HT1080 (cell line): ENCODE measurements at places on chromosomes 6 and 20. TPM values are rescaled to one million over a fixed set of nuclear protein-coding genes. Genes with fewer than 3 reads are reported as not detected.

Gene PLA2G7
- total RNA-seq, result not detected in 2 replicates

Gene VSX1
- total RNA-seq, result not detected in 2 replicates

Gene SEMG1
- not detected in 2 replicates for total RNA-seq

- DNase-seq, result no peak
These were observed 163.3 kb downstream of the SOBP start for GRCh38 chr6:107653183-107653580.

- DNase-seq, result no peak
These were observed 620 bp downstream of the TJAP1 start for GRCh38 chr6:43478008-43478372.

DNA sequence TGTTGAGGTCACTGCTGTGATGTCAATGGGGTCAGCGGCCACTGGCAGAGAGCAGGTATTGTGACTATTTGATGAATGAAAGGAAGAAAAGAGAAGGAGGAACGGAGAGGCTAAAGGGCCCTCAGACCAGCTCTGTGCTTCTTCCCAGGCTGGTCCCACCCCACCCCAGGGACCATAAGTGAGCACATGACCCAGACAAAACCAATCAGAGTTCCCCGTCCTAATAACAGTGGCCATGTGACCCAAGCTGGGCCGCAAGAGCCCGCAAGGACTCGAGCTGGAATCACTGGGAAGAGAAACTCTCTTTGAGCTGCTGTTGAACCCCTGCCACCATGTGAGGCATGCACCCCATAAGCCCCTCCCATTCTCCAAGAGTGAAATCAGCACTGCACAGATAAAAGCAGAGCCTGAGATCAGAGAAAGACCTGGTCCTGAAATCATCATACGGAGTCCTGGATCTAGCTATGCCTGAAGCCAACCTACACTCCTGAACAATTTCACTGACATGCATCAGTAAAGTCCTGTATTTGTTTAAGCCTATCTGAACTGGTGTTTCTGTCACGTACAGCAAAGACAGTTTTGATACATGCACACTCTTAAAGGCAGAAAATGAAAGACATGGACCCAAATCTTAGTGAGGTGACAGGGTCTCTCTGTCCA lies 90.2 kb downstream of the PREX1 start:
- no peak for DNase-seq

DNA sequence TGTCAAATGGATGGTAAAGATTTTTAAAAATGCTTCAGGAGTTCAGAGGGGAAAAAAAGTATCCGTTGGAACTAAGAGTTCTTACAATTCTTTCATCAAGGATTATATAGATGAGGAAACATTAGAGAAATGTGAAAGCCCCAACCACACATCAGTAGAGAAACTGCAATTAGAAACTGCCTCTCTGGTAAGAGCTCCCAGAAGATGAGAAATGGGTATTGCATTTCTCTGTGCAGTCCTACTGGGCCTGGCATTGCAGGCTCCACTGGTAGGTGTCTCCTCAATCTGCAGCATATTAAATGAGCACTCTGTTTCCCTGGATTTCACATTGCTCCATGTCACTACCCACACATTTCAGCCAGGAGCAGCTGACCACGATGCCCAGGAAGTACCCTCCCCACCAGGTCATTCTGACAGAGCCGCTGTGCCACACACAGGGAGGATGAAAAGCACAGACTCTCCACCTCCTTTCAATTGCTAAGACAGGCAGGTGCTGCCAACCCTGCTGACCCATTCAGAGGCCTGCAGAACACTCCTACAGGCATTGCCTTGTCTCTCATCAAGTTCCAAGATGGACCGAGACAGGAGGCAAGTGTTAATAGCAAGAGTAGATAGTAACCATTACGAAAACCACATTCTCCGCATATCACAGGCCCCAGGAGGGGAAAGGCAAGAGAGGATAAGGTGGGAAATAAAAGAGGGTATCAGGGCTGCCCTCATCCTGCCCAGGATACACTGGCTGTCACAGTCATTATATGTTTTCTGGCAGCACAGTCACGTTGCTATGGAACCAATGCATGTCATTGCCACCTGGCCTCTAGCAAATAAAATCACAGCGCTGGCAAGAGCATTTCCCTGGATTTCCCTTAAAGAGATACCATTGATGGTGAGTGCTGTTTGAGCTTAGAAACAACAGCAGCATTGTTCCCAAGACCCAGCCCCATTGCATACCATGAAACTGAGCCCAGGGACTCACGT lies 241.7 kb downstream of the ATXN1 start:
- peak; percentile 23 for DNase-seq

DNA sequence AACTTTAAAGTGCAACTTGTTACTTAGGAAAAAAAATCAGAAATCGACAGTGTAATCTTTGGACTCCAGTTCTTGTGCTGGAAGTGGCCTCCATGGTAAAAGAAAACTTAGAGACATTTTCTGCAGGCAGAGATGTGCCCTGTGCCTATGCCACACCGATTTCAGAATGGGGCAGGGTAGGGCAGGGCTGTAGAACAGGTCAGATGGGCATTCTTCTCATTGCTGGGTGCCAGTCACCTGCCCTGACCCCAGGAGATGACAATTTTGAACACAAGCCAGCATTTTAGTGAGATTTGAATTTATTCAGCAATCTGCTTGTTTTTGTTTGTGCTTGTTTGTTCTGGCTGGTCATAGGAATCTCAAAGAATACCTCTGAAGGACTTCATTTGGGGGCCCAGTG lies 63.3 kb downstream of the SASH1 start:
- no peak for DNase-seq

DNA sequence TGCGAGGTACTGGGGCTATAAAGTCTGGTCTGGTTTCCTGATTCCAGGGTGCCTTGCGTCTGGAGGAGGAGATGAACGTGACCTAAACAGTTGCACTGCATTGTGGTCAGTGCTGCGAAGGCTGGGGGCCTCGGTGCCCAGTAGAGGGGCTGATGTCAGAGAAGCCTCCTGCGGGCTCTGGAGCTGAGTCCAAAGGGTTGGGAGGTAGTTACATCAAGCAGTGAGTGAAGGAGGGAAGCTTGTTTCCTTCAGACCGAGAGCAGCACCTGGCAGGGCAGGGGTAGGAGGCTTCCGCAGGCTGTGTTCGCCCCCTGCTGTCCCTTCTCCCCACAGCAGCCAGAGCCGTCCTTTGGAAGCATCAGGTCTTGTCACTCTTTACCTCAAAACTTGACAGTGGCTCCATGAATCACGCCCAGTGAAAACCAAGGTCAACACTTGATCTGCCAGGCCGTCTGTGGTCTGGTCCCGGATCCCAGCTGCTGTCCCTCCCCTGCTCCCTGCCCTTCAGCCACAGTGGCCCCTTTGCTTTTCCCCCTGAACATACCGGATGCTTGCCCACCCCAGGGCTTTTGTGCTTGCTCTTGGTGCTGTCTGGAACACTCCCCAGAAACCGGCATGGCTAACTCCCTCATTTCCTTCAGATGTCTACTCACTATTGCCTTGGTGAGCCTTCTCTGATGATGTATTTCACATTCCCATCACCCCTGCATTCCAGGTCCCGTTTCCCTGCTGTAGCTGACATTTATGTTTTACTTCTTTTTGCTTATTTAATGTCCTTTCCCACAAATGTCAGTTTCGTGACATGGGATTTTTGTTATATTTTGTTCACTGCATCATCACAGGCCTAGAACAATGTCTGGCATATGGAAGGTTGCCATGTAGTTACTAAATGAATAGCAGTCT lies 7.0 kb downstream of the DYNLRB1 start:
- peak; percentile 71 for DNase-seq

DNA sequence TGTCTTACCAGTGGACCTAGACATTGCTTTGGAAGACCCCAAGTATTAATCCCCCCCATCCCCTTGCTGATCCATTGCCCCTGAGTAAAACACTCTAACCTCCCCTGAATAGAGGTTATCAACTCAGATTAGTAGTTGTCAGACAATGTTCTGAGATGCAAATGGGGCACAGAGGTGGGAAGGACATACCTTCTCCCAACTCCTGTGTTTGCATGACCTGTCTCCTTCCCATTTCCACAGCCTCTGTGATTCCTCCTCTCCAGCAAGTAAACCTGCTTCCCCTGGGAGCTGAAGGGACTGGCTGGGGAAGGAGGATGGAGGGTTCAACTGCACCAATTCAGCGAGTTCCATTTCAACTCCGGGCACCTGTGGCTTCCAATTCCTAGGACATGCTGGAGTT lies 199.8 kb upstream of the SASH1 start:
- DNase-seq, result no peak

- no peak for DNase-seq
These were observed 17.8 kb downstream of the GRM4 start for GRCh38 chr6:34128045-34128444.

DNA sequence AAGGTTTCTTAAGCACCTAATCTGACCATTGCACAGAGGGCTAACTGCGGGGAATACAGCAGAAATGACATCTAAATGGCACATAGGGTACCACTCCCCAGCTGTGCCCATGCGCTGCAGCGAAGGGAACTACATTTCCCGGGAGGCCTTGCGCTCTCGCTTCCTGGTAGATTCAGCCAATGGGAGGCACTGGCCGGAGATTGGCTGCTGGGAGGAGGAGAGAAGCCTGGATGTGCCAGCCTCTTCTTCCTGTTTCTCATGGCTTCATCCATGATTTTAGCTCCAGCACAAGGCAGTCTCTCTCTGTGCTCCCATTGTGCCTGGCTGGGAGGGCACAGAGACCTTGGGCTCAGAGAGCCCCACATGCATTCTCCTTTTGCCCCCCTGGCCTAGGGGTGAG lies 101.7 kb upstream of the FOXA2 start:
- peak; percentile 81 for DNase-seq

GRCh38 chr20:10970109-10970508 lies 296.3 kb upstream of the JAG1 start:
- peak; percentile 18 for DNase-seq

DNA sequence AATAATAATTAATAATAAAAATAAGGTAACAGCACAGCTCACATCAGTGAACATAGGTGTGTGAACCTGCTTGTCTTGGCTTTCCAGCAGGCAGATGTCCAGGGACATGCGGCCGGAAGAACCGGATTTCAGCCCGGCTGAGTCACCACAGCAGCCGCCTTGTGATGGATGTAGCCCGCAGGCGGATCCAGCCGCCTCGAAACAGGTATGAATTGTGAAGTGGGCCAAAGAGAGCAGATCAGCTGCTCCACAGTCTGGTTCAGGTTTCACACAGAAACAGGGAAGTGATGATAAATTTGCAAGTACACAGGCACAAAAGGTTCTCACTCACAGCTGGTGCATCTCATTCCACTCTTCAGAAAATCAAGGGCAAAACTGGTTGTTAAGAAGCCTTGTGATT lies 55.1 kb downstream of the ID4 start:
- DNase-seq, result peak; percentile 73

- no peak for DNase-seq
These were observed 261.2 kb upstream of the MARCKS start for GRCh38 chr6:113595911-113596376.

DNA sequence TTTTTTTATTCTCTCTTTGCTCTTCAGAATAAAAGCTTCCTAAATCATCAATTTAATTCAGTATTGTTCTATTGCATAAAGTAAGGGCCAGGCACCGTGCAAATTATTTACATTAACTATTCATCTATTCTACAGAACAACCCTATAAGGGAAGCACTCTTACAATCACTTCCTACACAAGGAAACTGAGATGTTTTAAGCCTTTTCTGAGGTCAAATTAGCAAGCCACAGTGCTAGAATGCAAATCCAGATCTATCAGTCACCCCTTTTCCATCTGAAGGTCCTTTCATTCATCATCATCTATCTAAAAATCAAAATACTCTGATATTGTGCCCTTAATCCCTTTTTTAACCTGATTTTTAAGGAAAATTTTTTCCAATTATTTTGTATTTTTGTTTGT lies 31.2 kb downstream of the FRK start:
- no peak for DNase-seq

GRCh38 chr6:75170691-75171560 lies 34.9 kb downstream of the COL12A1 start:
- no peak for DNase-seq

GRCh38 chr6:150417899-150418826 lies 49.4 kb downstream of the IYD start:
- DNase-seq, result peak; percentile 63

GRCh38 chr6:70390067-70390466 lies 23.2 kb upstream of the FAM135A start:
- no peak for DNase-seq
